Left renal cortex interstitium (tissue), 4 donors: ENCODE measurements at places on chromosomes 3 and 15.
A peak's percentile ranks its signal among the peaks of the same experiment; 100 is the strongest.

DNA sequence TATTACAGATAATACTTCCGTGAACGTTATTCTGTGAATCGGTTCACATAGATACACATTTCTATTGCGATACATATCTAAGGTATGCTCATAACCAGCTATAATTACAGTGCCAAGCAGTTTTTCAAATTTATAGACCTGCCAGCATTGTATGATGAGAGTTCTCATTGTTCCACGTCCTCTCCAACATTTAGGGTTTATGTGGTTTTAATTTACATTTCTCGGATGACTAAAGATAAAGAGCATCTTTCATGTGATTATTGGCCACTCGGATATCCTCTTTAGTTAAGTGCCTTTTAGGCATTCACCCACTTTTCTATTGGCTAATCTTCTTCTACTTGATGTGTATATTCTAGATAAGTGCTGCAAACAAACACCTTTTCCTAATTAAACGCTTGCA is 134.7 kb upstream of the CCDC54 start:
- no peak for DNase-seq

DNA sequence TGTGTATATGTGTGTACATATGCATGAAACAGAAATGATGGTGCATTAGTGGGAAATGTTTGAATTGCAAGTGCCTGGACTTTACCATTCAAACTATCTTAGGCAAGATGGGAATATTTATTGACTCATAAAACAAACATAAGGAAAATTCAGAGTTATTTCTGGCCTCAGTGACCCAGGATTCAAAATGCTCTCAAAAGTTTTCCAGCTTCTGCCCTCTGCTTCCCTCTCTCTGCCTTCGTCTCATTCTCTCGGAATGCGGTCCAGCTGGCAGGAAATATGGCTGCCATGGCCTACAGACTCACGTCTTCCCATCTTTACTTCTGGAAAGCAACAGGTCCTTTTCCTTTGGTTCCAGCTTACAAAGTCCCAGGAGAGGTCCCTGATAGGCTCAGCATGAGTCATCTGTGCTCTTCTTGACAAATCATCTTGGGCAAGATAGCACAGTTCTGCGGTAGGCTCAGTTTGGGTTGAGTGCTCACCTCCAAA is 8.7 kb upstream of the ZNF774 start:
- DNase-seq = no peak

- DNase-seq = no peak
These were observed 32.5 kb downstream of the CHAC1 start for GRCh38 chr15:40985541-40986330.

GRCh38 chr15:90287101-90287500 is 21.6 kb downstream of the NGRN start:
- DNase-seq = no peak

DNA sequence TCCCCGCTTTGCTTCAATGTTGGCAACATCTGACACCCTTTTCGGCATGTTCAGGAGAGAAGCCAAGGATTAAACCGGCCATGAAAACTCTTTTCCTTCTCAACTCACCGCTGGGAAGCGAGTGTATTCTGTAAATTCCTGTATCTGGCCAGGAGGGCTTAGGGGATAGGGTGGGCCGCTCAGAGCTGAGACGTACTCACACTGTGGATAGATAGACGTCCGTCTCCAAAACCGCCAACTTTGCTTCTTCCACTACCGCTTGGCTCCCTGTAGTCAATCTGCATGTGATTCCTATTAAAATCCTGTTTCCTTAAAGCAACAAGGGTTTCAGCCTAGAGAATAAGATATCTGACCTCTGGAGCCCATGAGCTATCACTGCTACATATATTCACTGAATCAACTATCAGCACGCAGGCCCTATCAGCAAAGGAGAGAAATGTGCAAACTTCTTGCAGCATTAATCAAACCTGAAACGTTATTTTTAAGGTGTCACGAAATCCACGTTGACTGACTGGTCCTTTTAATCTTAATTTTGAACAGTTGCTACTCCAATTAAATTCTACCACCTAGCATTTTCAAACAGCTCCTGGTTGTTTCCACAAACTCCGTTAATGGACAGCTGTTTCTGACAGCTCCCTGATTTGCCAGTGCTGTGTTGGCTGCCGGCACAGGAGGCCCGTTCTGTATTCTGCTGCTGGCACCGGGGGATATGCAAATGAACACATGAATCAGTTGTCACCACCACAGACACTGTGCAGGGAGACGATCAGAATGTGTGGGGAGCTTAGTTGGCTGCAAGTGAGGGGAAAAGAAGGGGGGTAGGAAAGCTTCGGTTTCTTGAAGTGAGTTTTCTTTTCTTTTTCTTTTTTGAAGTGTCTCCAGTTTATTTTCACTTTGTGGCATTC is 438.9 kb upstream of the ARRDC4 start:
- DNase-seq = peak; percentile 41

DNA sequence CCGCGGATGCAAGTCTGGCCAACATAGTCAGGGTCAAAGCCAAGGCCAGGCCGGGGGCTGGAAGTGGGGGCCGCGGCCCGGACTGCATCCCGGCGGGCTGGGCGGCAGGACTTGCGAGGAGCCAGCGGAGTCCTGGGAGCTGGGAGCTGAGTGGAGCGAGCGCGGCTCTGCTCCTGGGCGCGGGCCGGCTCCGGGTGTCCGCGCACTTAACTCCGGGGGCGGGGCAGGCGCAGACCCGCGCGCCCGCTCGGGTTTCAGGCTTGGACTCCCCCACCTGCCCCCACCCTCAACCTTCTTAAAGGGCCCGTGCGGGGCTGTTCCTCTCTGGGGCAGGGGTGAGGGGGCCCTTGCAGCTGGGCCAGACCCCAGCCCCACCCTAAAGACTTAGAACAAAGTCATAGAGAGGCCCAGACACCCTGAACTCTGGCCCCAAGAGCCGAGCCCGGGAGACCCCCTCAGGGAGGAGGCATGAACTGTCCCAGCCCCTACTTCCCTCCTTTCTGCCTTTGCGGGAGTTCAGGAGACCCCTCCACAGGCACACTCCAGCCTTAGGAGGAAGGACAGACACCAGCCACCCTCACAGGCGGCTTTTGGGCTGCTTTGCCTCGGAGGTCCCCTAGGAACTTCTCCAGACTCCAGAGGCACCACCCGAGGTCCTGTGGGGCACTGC is at the start of gene CSPG4:
TSS of gene CSPG4 (minus strand) at position 181 of the 670 bp plus-strand sequence. CDS start at position 88, 93 bp downstream.
- DNase-seq = peak; percentile 63

DNA sequence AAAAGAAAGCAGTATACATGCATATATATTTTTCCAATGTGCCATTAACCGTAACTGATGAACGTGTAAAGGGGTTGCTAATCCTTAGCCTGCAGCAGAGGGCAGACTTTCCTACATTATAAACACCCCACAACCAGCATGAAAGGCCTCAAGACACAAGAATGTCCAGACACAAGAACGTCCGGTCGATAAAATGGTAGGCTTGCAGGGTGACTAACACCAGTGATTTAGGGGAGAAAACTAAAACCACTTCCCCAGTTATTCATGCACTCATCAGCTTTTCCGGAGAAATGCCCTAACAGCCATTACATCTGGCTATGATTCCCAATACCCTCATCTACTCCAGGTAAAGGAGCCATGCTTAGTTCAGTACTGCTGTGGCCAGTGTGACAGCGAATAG is 57.4 kb downstream of the LRTM1 start:
- DNase-seq = no peak

GRCh38 chr3:49911611-49912010 is 7.9 kb upstream of the MST1R start:
- DNase-seq = no peak

DNA sequence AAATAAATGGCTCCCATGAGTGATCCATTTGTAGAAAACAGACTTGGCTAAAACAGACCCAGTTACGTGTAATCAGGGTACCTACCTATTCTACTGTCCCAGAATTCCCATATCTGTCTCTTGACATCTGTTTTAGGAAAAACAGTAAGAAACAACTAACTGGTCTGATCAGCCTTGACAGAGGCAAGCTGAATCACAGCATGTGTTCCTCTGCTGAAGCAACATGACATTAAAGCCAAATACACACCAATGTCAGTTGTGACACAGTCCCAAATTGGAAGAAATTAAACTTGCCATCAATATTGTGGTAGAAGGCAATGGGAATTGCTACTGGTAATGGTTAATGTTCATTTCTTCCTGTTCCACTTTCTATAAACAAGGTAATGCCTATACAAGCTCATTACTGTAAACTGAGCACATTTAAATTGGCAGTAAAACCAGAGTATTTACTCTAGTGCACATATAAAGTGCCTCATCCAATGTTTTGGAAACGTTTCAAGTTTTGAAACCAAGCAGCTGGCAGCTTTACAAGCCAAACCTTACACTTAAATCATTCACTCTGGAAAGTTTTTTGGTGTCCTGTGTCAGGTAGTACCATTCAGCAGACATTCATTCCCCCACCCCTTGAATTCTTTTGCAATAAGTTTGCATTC is 27.0 kb downstream of the ALDH1A2 start:
- no peak for DNase-seq

GRCh38 chr3:194139814-194140391 is 4.0 kb downstream of the HES1 start:
- no peak for DNase-seq

DNA sequence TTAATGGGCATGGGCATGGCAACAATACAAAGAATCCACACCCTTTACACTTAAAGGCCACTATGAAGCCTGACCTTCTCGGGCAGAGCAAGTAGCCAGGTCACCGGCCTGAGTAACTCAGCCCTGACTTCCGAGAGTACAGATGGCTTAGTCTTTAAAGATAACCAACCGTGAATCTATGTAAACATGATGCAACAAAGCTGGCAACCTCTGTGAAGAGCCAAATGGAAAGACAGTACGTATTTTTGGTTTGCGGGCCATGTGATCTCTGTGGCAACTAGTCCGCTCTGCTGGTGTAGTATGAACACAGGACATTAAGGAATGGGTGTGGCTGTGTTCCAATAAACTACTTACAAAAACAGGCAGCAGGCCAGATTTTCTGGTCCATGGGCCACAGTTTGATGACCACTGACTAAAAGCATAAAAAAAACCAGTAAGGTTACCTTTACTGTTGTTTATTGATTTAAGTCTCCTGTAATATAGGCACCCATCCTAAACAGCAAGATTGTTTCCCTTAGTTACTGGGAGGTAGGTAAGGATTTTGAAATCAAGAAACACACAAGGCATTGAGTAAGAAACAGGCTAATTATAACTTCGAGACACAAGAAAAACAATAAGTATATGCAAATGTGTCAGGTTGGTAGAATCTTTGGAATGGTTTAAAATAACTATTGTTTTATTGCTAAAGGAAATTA is 14.5 kb downstream of the RIOX2 start:
- no peak for DNase-seq

DNA sequence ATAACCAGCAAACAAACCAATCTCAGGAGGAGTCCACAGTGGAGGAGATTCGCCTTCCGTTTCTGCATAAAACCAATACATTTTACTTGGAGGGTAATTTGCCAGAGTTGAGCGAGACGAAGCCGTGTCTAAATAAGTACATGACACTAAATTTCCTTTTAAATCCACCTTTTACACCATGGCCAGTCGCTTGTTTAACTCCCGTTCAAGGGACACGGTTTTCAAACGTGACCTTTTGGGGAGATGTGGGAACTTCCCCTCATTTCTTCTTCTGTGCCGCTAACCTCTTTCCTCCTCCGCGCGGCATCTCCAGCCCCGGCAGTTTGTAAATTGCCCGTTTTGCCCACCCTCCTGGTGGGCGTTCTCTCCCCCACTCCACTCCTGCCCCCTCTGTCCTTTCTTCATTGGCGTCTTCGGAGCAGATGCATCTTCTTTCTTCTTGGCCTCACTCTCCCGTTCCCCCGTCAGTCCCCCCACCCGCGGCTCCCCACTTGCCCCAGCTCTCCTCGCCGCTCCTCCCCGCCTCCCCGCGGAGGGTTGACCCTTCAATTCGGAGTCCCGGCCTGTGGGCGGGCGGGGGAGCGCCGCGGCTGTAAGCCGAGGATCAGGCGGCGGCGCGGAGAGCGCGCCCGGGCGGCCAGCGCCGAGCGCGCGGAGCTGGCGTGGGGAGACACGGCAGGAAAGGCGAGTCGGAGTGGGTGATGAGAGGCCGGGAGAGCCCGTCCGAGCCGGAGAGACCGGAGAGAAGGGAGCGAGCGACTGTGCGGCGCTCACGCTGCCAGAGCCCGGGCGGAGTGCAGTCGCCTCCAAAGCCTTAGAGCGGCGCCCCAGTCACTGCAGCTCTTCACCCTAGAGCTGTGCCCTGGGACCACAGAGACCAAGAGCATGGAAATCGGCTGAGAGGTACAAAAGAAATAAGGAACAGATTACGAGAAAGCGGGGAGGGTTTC is at the start of gene NLGN1:
TSS of gene NLGN1 (plus strand) at position 584 of the 950 bp plus-strand sequence.
- DNase-seq = no peak

DNA sequence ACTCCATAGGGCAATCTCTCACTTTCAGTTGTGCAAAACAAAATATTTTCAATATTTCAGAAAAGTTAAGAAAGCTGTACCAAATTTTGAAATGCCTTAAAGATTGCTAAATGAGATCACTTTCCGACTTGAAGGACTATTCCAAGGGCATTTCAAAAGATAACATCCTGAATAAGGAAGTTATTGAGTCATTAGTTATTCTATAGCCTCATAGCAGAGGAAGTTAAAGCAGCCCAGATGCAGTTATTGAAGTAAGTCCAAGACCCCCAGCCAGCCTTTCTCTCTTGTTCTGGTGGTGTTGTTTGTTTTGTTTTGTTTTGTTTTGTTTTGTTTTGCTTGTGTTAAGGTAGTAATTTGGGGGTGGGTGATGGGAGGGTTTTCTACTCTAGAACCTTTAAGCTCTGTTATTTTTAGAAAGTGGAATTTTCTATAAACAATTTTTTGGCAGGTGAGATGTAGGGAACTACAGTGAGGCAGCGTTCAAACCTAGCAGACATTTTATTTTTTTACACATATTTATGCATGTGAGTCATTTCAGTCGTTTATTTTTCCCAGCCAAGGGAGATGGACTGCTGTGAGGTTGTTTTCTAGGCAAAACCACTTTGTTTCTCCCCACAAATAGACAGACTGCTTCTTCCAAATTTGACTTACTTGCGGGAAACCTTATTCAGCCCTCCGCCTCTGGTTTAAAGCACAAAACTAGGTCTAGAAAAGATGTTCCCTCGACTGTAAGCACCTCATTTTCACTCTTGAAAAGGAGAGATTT is 216.3 kb upstream of the ARPP21 start:
- DNase-seq = no peak

GRCh38 chr3:177830411-177830849 is 633.1 kb upstream of the TBL1XR1 start:
- DNase-seq = no peak

DNA sequence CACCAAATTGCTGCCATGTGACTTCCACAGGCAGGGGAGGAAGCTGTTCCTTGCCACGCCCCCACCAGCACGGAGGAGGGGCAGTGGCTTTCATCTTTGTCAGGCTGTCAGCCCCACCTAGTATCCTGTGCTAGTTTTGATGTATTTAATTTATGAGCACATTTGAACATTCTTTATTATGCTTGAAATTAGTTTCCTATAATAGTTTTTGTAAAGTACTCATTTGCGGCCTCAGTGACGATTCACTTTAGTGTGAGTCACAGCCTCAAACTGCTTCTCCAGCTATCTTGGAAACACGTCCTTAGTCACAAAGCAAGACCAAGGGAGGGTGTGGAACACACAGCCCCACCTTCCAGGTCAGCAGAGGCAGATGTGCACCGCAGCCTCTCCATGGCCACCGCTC is 239.9 kb upstream of the ATP10A start:
- no peak for DNase-seq
